ENCODE measurements at places on chromosomes 5 and 9.

DNA sequence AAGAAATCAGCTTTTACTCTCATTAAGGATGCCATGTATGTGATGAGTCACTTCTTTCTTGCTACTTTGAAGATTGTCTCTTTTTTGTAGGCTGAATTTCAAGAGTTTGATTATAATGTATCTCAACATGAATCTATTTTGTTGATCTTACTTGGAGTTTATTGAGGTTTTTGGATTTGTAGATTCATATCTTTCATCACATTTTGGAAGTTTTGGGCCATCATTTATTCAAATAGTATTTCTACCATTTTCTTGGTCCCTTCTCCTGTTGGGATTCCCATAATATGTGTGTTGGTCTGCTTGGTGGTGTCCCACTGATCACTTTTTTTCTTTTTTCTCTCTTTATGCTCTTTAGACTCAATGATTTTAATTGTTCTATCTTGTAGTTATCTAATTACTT, 116.3 kb downstream of the CNTLN start:
- no peak for DNase-seq

DNA sequence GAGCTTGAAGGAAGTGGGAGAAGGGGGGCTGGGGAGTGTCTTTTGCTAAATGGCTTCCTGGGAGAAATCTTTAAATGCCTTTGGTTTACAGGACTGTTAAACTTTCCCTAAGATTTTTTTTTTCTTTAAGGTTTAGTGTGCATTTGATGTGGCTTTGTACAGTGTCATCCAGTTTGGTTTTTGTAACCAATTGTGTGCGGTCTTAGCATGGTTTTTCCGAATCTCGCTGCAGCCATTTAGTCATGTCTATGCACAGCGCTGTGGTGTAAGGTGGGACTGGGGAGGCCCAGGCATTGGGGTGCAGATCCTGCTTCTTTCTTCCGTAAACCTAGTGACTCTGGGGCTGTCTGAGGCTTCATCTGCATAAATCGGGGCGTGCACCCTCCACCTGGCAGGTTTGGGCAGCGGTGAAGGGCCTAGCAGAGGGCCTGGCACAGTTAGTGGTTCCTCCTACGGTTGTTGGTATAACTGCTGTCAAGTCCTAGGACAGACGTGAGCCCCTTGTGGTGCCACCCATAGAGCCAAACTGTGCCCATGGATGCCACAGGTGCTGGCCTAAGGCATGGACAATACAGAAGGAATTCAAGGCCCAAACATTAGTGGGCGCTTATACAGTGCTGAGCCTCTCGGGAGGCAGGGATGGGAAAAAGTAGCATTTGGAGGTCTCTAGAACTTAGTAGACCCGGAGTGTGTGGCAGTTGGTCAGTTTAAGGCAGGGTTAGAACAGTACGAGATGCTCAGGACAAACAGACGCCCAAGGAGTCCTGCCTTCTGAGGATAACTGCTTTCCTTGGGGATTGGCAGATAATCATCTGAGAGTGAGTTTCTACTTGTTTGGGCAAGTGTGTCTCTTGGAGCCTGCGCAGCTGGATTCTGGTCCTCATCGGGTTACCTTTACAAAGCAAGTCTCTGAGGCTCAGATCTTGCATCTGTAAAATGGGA, 1.5 kb downstream of the PRRC2B start:
- DNase-seq: peak; percentile 71

- no peak for DNase-seq
These were observed 44.6 kb upstream of the LPCAT1 start for GRCh38 chr5:1568201-1568979.

DNA sequence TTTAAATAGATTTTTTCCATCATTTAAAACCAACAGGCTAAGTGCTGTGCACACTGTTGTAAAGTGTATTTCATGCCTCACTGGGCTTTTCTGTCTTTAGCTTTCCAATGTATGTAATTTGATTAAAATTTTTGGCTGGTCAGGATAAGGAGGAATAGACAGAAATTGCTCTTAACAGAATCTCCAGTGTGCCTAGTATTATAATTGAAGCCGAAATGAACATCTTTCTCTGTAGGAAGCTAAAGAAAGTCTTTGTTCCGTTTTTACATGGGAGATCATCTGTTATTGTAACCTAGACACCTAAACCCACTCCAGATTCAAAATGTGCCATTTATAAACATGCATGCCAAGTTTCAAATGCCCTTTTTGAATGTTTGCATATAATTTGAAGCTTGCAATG, 54.5 kb upstream of the SMIM15 start:
- no peak for DNase-seq

DNA sequence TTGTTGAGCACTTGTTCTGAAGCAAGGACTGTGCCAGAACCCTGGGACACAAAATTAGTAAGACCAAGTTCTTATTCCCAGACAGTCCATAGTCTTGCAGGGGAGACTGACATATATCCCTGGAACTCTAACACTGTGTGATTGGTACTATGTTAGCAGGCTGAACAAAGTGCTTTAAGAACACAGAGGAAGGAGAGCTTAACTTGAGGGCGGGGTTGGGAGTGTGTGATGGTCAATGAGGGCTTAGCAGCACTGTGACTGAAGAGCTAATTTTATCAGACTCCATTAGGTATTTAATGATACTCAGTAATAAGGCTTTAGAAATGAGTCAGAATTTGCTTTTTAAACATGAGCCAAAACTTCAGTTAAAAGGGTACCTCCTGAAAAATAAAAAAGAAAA, 14.9 kb upstream of the SPATA24 start:
- no peak for DNase-seq

GRCh38 chr5:60829490-60830266, 14.4 kb downstream of the ELOVL7 start:
- DNase-seq: no peak

DNA sequence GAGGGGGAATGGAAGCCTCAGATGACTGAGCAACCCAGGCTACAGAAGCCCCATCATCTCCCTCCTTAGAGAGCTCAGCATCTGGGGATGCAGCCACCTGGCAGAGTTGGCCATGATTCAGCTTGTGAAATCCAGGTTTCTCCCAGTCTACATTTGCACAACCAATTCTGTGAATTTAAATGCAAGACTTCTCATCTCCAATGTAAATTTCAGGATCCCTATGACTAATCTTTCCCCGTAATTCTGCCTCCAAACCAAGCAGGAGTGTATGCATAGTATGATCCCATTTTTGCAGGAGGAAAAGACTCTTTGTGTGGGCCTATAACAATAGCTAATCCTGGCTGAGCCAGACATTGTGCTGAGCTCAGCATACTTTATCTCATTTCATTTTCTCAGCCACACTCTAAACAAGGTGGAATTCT, 59.6 kb upstream of the IL17B start:
- no peak for DNase-seq

DNA sequence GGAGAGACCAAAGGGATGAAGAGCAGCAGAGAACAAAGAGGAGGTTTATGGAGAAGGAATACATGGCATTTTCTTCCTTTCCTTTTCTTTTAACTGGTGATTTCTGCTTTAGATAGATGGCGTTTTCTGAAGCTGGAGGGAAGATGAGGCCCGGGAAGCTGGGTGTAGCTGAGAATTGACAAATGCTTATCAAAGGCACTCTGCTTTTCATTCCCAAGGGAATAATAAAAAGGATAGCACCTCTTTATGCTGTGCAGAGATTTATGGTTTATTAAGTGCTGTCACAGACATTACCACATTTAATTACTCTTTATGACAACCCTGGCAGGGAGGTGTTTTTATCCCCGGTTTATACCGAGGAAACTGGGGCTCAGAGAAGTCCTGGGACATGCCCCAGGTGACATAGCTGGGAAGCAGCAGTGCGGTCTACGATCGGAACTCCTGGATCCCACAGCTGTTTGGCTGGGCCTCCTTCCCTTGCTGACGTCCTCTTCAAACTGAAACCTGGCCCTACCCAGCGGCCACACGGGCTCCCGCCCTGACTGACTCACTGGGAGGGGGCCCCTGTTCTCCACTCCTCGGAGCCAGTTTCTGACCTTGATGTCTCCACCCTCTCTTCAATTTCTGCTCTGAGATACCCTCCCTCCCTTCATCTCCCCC, 8.2 kb upstream of the EPB41L4B start:
- no peak for DNase-seq

- DNase-seq: no peak
These were observed 647.7 kb upstream of the WWC1 start for GRCh38 chr5:167643631-167644280.

DNA sequence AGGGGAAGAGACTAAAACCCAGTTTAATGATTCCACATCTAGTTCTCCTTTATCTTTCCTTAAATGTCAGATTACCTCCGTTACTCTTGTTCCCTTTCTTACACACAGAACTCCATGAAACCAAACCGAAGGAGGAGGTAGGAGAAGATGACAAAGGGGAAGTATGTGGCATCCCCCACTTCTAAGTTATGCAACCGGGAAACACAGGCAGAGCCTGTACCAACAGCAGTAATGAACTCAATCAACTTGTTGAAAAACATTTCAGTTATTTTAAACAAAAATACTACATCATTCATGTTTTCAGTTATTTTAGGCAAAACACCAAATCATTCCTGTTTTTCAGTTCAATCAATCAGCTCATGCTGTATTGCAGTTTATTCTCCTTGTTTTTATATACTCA, 101.8 kb downstream of the PCSK1 start:
- DNase-seq: no peak

GRCh38 chr5:65776441-65777141, 54.6 kb downstream of the NLN start:
- DNase-seq: no peak

DNA sequence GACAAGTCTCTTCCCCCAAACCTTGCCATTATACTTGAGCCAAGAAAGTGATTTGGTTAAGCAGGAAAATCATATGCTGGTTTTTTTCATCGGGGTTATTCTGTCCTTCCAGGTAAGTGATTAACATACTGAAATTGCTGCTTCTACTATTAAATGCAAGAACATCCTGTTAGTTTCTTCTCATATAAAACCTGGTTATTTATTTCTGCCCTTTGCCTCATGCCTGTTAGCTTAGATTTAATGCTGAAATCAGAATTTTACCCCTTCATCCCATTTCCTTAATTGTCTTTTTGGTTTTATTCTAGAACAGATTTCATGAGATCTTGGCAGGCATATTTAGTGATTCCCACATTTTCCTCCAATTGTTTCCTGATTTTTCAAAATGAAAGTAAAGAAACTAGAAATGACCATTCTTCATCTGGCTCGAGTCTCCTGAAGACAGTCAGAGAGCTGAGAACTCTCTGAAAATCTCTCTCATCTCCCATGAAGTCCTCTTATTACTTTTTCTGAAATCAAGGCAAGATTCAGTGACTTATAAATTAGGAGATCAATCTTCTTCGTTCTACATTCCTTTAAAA, 132.9 kb downstream of the NFIB start:
- DNase-seq: no peak

DNA sequence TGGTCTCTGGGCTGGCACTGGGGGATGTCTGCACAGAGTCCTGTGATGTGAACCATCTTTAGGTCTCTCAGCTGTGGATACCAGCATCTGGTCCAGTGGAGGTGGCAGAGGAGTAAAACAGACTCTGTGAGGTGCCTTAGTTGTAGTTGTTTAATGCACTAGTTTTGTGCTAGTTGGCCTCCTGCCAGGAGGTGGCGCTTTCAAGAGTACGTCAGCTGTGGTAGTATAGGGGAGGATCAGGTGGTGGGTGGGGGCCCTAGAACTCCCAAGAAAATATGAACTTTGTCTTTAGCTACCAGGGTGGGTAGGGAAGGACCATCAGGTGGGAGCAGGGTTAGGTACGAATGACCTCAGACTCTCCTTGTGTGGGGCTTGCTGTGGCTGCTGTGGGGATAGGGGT, 197.1 kb downstream of the TMC1 start:
- DNase-seq: no peak

GRCh38 chr5:65924366-65925043, 1.9 kb upstream of the ERBIN start:
- DNase-seq: peak; percentile 21

- DNase-seq: no peak
These were observed 993.9 kb upstream of the ACO1 start for GRCh38 chr9:31390403-31391025.

DNA sequence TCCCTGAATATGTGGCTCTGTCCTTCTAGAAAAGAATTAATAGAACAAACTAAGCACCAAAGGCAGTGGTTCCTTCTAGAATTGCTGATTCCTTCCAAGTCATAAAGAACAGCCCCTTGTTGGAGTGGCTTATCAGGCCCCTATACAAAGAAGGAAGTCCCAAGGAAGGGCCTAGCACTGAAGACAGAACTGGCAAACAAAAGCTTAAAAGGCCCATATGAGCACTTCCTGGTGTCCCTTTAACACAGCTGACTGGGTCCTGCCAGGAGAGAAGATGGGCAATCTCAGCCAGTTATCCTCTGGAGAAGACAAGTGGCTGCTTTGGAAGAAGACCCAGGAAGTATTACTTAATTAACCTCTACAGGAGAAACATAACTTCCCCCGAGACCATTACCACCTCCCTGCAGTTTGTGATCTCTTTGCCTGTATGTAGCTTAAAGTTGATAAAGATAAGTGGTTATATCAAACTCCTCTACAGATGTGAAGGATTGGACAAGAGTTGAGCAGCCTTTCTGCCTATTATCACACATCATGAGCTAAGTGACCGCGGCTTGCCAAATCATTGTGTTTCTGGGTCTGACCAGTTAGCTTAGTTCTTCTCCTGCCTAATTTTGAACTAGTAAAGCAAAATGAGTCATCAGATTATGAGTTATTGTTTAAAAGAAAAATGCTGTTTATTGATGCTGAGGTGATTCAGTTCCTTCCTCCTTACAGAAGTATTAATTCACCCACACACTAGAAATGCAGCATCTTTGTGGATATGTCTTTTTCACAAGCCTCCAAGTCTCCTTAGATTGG, 13.3 kb upstream of the STING1 start:
- no peak for DNase-seq

DNA sequence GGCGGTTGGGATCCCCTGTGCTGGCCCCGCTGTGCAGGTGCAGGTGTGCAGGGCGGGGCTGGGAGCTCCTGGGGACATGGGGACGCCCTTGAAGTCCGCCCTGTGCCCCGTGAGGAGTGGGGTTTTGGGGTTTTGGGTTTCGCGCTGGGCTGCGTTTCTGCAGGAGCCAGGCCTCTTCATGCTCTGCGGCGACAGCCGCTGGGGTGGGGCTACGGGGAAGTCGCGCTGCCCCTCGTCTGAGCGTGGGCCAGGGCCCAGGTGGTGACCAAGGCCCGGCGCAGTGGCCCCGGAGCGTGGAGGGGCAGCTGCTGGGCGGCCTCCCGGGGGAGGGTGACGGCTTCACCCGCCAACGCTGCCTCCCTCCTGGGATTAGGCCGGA, 47.8 kb upstream of the IRX4 start:
- DNase-seq: no peak

- DNase-seq: no peak
These were observed 29.5 kb downstream of the TGFBI start for GRCh38 chr5:136058039-136058971.

- DNase-seq: no peak
These were observed 1641.5 kb upstream of the C9orf72 start for GRCh38 chr9:29214690-29215253.

Data from GM10248 (cell line).